ENCODE measurements at places on chromosomes 7 and 10.
A peak's percentile ranks its signal among the peaks of the same experiment; 100 is the strongest.

DNA sequence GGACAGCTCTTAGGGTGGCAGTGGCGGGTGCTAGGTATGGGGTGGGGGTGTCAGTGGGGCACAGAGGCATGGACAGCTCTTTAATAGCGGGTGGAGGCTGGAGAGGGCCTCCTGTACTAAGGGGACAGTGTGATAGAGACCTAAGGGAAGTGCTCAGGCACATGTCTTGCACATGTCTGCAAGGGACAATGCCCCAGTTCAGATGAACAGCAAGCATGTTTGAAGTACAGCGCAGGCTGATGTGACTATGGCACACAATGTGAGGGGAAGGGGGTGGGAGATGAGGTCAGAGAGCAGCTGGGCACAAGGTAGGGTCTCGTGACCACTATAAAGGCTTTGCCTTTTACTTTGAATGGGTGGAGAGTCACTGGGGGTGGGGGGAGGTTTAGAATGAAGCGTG is 3.5 kb downstream of the GIMAP8 start:
- no peak for DNase-seq

- DNase-seq: no peak
These were observed 38.1 kb downstream of the MICALL2 start for GRCh38 chr7:1421020-1421790.

DNA sequence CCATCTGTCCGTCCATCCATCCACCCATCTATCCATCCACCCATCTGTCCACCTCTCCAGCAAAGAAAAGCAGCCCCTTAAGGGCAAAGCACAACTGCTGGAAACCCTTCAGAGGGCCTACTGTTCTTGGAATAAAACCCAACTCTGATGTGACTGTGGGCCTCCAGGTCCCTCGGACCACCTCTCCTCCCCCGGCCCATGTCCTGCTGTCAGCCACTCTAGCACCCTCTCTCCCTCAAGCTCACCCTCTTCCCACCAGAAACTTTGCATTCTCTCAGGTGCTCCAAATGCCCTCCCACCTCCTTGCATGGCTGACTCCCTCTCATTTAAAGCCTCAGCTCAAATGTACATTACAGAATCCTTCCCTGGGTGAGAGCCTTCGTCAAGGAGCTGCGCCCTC is 110.3 kb downstream of the ARHGAP22 start:
- no peak for DNase-seq

- no peak for DNase-seq
These were observed 81.3 kb downstream of the GRID1 start for GRCh38 chr10:86285136-86285790.

DNA sequence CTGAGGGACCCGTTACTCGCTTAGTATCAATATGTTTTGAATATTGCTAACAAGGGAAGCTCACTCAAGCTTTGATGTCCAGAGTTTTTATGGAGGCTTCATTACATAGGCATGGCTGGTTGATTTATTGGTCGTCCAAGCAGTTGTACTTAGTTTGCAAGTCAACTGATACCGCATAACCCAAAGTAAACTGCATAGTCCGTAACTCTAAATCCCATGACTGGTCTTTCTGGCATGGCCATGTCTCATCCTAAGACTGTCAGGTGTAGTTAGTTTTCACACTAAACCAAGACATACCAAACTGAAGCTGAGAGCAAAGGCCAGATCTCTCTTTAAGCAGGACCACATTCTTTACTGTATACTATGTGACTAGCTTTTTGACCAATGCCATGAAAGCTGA is 397.9 kb downstream of the TFEC start:
- DNase-seq: no peak

GRCh38 chr10:74683621-74684364 is 142.6 kb upstream of the KAT6B start:
- peak; percentile 95 for DNase-seq

DNA sequence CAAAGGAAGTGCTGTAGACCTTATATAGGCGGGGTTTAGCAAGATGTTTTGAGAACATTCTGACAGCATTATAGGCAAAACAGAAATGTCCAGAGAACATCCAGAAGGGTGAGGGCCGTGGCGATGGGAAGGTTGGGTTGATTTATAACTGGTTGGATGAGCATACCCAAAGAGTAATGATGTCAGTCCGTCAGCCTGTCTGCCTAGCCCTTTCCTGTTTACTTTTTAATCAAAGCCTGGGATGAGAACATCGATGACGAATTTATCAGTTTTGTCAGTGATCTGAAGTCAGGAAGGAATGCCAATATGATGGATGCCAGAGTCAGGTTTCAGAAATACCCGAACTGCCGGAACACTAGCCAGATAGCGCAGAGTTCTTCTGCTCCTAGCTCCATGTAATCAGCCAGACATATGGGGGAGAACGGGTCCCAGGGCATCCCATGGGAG is 33.8 kb upstream of the TRIM8 start:
- DNase-seq: no peak

- no peak for DNase-seq
These were observed 51.3 kb downstream of the PRTFDC1 start for GRCh38 chr10:24900888-24901685.

DNA sequence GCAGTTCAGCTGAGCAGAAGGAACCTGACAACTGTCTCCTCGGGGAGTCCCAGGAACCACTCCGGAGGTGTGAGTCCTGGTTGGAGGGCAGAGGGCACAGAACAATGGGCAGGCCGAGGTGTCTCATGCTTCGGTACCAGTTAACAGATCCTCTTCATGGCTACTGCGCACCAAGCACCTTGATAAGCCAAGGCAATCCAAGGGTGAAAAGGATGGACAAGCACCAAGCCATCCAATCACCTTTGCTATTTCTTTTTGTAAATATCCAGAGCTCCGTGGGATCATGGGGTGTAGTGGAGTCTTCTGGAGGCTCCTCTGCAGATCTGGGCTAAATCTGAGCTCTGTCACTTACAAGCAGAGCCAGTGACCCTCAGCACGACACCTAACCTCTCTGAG is 233.5 kb downstream of the WDR11 start:
- no peak for DNase-seq

DNA sequence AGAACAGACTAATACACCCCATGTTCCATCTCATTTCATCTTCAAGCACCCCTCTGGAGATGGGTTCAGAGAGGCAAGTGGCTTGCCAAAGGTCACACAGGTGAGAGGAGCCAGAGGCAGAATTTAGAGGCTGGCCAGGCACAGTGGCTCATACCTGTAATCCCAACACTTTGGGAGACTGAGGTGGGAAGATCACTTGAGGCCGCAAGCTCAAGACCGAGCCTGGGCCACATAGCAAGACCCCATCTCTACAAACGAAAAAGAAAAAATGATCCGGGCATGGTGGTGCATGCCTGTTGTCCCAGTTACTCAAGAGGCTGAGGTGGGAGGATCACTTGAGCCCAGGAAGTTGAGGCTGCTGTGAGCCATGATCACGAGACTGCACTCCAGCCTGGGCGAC is 34.7 kb upstream of the MYL10 start:
- DNase-seq: no peak
